Stimulated activated CD8-positive, alpha-beta memory T cell treated with anti-CD3 and anti-CD28 coated beads, Interleukin-4, amount 100 ng/mL, for 4 hours (primary cell): ENCODE measurements at places on chromosomes 11 and 22.

- DNase-seq = no peak
Observed at GRCh38 chr11:64028398-64029115, 7.2 kb upstream of the FLRT1 start.

GRCh38 chr11:72758304-72758689, 6.1 kb upstream of the ARAP1 start:
- no peak for DNase-seq

- DNase-seq = no peak
Observed at GRCh38 chr11:75625021-75625420, 43.8 kb downstream of the MAP6 start.

DNA sequence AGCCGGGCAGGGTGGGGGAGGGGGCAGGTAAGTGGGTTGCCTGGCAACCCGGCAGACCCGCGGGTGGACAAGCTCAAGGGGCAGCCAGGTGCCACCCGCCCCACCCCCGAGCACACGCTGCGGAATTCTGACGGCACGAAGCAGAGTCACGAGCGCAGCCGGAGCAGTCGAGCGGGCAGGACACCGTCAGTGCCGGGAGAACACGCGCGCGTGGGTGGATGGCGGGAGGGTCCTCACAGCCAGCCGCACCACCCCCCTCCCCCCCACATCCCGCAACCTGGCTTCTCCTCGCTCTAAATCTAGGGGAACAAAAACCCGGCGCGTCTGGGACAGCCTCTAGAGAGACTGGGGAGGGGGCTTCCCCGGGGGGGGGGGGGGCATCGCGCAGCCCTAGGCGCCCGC, 133.1 kb upstream of the HSD17B12 start:
- no peak for DNase-seq

DNA sequence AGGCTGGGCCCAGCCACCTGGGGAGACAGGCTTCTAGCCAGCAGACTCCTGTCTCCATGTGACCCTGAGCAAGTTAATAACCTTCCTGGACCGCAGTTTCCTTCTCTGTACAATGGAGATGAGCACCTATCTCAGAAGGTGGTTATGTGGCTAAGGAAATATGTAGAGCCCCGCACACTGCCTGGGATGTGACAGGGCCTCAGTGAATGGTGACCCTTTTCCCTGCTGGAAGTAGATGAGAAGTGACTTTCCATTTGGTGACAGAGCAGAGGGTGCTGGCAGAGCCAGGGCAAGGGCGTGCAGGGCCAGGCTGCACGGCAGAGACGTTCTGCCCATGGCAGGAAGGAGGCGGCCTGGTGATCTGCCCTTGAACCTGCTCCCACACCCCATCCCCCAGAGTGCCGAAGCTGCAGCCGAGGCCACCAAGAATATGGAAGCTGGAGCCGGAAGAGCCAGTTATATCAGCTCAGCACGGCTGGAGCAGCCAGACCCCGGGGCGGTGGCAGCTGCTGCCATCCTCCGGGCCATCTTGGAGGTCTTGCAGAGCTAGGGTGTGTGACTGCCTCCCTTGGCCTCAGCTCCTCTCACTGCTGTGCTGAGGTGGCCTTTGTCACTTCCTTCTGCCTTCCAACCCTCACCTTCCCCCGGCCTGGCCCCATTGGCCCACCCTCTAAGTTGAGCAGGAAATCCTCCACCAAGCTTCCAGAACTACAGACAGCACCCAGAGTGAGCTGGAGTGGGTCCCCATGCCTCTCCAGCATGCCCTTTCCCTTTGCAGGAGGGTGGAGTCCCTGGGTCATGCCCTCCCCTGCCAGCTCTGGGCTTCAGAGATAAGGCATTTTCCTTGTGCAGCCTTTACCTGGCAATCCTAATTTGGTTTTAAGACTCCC, 13.2 kb downstream of the TKFC start:
- no peak for DNase-seq

GRCh38 chr11:63639199-63639832, 25.1 kb upstream of the PLAAT3 start:
- DNase-seq = no peak
